Activated CD4-positive, alpha-beta T cell treated with anti-CD3 and anti-CD28 coated beads for 24 hours (primary cell): ENCODE measurements at places on chromosomes 7 and 10.

DNA sequence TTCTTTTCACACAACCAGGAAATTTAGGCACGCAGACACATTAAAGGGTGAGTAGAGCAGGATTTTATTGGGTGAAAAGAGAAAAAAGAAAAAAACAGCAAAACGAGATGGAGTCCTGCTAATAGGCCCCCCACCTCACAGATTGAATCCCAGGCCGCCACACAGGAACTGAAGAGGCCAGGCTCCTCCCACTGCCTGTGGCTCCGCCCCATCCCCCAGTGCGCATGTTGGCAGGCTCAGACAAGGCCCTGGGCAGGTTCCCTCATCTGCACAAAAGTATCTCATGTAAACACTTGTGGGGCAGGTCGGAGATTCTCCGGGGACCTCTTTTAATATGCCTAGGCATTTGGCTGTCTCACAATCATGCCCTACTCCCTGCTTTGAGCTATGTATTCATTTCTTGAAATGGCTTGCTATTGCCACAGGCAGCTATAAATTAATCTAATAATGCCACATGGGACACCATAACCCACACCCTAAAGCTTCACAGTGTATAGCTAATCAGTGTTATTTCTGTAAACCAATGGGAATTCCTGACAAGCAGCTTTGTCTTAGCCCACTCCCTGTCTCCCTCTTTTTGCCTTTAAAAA lies 76.2 kb upstream of the KIF5B start:
- no peak for DNase-seq

GRCh38 chr7:101677391-101677790 lies 48.3 kb upstream of the MYL10 start:
- no peak for DNase-seq

- no peak for DNase-seq
Measured at GRCh38 chr7:36449685-36450084, 60.0 kb downstream of the ANLN start.

GRCh38 chr7:100632951-100633717 lies 8.2 kb downstream of the TFR2 start:
- peak; percentile 40 for DNase-seq

DNA sequence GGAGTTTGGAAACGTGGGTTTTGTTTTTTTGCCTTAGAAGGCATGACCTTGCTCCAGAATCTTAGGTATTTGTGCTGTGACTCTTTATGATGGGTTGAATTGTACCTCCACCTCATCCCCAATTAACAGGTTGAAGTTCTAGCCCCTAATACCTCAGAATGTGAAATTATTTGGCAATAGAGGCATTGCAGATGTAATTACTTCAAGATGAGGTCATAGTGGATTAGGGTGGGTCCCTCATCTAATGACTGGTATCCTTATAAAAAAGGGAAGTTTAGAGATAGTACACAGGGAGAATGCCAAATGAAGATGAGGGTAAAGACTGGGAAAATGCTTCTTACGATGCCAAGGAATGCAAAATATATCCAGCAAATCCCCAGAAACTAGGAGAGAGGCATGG lies 3.0 kb upstream of the FAM200A start:
- DNase-seq: no peak

DNA sequence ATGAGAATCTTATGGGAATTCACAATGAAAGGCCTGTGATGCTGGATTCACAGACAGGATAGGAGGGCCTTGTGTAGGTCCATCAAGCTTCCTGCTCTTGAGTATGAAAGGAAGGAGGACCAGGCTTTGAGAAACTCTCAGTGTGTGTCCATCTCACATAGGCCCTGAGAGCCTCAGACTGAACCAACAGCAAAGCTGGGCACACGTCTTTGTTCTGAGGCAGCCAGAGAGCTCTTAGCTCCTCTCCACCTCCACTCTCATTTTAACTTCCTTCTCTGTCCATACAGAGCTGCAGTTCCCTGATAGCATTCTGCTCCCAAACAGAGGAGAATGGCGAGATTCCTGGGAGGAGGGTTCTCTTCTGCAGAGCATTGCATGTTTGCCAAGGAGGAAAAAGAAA lies 515.6 kb downstream of the CALN1 start:
- no peak for DNase-seq

DNA sequence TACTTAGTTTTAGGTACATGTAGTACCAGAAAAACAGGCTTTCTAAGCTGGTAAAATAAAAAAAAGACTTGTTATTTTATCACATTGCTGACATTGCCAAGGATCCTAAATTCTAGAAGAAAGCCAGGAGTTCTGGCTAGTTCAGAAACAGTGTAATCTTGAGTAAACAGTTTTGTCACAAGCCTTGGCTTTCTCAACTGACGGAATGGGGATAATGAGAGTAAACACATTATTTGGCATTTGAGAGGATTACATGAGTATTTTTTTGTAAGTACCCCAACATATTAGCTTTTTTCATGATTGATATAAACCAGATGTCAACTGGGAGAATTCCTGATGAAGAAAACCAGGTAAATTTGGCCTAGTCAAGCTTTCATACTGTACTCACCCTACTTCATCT lies 269.8 kb downstream of the SORCS1 start:
- DNase-seq: no peak

GRCh38 chr10:80139265-80139664 lies 6.7 kb downstream of the PLAC9 start:
- DNase-seq: no peak

DNA sequence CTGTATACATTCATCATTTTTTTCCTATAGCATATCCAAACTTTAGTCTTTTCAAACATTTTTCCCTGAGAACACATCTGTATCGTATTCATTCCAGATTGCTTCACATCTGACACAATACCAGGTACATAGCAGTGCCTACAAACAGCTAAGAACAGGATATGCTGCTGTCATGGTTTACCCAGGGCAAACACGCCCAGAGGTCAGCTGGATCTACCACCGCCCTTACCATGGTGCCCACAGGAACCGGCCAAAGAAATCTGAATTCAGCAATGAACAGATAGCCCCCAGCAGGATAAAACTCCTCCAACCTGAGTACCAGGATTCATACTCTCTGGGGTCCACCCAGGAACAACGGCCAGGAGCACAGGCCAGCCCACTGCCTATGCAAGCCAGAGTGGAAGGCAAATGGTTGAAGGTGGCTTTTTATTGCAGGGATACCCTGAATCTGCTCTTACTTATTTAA lies 43.0 kb downstream of the TNS3 start:
- no peak for DNase-seq

DNA sequence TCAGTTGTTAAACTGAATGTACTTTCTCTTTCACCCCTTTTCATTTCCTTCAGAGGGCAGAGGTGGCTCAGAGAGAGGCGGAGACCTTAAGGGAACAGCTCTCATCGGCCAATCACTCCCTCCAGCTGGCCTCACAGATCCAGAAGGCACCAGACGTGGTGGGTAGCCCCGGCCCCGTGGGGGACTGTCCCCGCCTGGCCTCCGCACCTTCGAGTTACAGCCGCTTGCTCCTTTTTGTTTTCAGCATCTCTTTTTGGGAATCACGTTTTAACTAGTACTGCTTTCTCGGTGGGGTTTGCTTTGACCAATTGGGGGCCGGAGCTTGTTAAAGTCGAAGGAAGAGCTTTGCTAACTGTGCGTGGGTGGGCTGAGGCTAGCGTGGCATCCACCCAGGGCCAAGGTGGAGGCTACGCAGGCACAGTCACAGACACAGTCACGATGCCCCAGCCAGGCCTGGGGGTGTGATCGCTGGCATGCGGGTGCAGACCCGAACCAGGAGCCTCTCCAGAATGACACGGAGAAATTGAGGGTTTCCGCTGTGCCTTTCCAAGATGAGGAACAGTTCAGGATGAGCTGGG lies 116.2 kb upstream of the SH2B2 start:
- DNase-seq: no peak

- no peak for DNase-seq
Measured at GRCh38 chr7:73577627-73578341, 595 bp downstream of the TBL2 start.

DNA sequence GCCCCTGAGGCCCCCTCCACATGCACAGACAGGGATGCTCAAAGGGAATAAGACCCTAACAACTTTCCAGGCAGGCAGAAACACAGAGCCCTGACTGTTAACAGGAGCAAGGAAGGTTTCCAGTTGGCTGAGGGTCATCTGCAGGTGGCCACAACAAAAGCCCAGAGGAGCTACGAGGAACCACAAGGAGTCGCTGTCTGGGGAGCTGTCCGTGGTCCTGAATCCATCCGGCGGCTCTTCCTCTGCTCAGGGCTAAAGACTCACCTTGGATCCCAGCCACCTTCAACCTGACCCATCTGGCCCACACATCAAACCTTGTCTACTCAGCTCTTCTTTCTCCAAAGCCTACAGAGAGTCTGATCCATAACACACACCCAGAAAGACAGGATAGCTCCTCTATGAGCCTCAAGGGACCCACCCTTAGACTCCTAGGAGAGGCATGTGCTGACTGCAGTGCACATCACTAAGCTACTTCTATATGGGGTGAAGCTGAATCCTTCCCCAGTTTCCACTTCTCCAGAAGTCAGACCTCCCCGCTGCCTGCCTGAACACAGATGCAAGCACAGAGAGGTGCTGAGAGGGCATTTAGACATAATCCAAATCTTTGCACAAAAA lies 104.0 kb downstream of the SLIT1 start:
- peak; percentile 61 for DNase-seq

GRCh38 chr7:70472601-70473237 lies 659.2 kb upstream of the GALNT17 start:
- no peak for DNase-seq
